ENCODE measurements at places on chromosomes 5 and 9.

GRCh38 chr5:40505031-40505430 is 174.7 kb upstream of the PTGER4 start:
- DNase-seq = no peak

- no peak for DNase-seq
Observed at GRCh38 chr5:119343766-119344165, 12.1 kb upstream of the TNFAIP8 start.

DNA sequence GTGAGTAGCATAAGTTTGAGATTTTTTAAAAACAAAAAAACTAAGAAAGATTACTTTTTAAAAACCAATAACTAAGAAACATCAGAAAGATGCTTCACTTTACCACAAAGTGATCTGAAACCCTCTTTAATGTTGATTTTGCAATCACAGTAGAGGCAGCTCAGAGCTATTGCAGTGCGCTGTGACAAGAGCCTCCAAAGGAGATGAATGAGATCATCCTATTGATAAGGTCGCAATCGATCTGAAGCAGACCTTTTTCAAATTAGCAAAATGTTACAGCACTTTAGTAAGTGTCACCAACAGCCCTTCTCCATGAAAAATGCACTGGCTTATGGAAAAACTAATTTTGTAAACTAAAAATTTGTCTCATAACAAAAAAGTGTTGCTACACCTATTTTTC is 284.6 kb upstream of the EFNA5 start:
- DNase-seq = no peak

DNA sequence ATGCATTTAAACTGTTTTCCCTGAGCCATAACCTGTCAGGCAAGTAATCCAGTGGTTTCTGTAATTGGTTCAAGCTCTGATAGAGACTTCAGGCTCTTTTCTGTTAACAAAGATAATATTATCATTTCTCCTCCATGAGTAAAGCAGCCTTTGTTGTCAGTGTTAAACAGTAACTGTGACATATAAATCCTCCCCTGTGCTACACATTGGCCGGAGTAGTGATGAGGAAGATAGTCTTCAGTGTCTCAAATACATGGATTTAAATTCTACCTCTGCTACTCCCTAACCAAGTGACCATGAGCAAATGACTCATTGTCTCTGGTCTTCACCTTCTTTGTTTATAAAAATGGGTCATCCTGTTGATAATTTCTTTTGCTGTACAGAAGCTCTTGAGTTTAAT is 615.5 kb upstream of the CHD1 start:
- no peak for DNase-seq

GRCh38 chr9:124074746-124075145 is 63.2 kb downstream of the LHX2 start:
- DNase-seq = no peak
